Esophagus muscularis mucosa (tissue), 4 donors: ENCODE measurements at places on chromosomes 4 and X. TPM values are rescaled to one million over a fixed set of nuclear protein-coding genes. Genes with fewer than 3 reads are reported as not detected.

Gene GABRQ
- total RNA-seq, result not detected

Gene CXCL5
- not detected for total RNA-seq

Gene TBC1D9
- total RNA-seq, result 21.4 TPM

Gene GDI1
- total RNA-seq, result 118 TPM

Gene HTN1
- not detected for total RNA-seq

Gene SPARCL1
- total RNA-seq, result 2,231 TPM

Gene PGAM4
- total RNA-seq, result not detected

DNA sequence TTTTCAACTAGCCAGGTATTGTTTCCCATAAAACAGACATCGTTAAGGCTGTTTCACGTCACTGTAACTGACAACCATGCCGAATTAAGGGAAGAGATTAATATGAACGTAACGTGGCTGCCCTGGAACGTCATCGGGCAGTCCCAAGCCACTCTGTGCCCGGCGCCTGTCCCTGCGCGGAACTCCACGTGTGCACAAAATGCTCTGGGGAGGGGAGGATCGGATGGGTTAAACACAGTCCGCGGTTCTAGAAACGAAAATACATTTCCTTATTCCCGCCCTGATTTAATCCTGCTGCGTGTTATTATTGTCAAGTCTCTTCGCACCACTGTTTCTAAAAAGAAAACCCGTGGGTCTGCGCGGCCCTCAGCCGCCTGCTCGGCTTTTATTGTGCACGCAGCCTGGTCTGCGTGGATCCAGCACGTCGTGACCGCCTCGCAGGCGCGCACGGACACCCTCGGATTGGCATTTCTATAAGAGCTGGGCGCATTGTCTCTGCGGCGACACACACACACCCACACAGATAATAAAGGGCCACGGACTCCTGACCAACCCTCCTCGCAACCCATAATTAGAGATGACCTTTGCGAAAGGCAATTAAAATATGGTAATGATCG is 69.6 kb upstream of the BCOR start:
- no peak for DNase-seq

- DNase-seq, result no peak
Observed at GRCh38 chr4:13250263-13250662, 233.9 kb downstream of the RAB28 start.

DNA sequence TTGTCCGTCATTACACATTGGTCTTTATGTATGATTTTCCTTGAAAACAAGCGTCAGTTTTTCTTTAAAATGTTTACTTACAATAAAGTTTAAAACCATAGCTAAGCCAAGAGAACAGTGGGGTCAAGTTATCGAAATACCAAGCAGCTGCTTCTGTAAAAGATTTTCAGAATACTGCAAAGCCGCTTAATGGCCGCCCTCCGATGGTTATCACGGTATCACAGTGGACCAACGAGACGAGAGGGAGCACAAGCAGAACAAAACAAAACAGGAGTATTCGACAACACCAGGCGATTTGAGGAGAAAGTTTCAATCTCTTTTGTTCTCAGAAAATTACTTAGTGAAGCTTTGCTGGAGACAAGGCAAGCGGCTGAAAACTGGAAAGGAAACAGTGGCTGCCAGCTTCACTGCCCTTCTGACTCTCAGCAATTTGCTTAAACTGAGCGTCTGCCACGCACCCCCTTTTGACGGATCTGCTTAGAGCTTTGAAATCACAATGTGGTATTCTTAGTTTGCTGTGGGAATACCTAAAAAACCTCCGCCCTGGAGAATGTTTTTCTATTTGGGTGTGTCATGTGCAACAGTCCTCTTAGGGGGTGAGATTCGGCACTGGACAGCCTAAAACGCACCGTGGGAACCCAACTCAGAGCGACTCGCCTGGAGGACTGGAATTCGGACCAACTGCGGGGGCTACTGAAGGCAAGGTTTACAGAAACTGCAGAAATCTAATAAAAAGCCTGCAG is 199.8 kb downstream of the NSUN7 start:
- DNase-seq, result no peak

- no peak for DNase-seq
Observed at GRCh38 chrX:112641449-112641848, 38.3 kb downstream of the LHFPL1 start.

- no peak for DNase-seq
Observed at GRCh38 chr4:91620952-91621351, 682.8 kb upstream of the GRID2 start.

DNA sequence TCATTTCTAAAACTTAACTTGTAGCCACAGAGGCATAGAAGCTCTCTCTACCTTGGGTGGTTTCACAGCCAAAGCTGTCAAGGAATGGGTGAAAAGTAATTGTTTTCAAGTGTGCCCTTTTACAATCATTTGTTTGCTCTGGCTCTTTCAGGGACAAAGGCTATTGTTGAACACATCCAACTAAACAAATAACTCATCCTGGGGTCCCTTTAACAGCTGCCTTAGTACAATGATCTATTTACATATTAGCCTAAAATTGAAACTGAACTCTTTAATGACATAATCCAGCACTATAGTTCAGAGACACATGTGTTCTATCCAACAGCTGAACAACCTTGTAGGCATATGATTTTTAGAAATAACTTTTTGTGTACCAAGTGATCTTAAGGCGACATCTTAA is 3.7 kb downstream of the HHIP start:
- no peak for DNase-seq

DNA sequence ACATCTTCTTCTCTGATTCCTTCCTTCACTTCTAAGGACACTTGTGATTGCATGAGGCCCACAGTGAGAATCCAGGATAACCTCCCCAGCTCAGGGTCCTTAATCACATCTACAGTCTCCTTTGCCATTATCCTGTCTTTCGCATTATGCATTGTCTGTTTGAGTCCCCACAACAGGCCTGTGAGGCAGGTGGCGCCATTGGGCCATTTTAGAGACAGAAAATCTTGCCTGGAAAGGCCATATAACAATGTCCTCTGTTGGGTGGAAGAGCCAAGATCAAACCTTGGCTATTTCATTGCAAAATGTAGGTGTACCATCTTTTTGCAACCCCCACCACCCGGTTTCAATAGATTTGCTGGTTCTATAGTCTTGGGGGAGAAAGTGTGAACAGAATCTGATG is 11.8 kb upstream of the DCUN1D4 start:
- no peak for DNase-seq

GRCh38 chr4:189087971-189088370 is 852.7 kb upstream of the FRG1 start:
- DNase-seq, result no peak

DNA sequence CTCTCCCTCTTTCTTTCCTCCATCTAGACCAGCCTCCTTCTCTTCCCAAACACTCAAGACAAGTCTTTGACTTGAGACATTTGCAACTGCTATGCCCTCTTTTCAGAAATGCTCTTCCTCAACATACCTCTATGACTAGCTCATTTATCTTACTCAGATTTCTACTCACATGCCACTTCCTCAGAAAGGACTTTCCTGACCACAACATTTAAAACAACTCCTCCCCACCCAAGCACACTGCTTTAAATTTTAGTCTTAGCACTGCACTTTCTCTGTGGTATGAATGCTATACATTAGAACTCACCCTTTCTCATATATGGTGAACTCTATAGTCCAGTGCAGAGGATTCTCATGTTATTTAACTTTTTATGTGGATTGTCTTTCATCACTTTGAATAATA is 28.4 kb upstream of the SULT1E1 start:
- no peak for DNase-seq

GRCh38 chr4:122017296-122017695 is 65.4 kb upstream of the TRPC3 start:
- DNase-seq, result no peak

- DNase-seq, result no peak
Observed at GRCh38 chr4:81896936-81897335, 425.2 kb upstream of the RASGEF1B start.

- peak; percentile 96 for DNase-seq
Observed at GRCh38 chrX:38800981-38801845, at the start of gene MID1IP1. MID1IP1 (plus strand) TSS chrX:38801459; CDS start chrX:38804947, 3,488 bp downstream.

GRCh38 chr4:153169776-153170175 is 34.5 kb upstream of the TRIM2 start:
- no peak for DNase-seq

DNA sequence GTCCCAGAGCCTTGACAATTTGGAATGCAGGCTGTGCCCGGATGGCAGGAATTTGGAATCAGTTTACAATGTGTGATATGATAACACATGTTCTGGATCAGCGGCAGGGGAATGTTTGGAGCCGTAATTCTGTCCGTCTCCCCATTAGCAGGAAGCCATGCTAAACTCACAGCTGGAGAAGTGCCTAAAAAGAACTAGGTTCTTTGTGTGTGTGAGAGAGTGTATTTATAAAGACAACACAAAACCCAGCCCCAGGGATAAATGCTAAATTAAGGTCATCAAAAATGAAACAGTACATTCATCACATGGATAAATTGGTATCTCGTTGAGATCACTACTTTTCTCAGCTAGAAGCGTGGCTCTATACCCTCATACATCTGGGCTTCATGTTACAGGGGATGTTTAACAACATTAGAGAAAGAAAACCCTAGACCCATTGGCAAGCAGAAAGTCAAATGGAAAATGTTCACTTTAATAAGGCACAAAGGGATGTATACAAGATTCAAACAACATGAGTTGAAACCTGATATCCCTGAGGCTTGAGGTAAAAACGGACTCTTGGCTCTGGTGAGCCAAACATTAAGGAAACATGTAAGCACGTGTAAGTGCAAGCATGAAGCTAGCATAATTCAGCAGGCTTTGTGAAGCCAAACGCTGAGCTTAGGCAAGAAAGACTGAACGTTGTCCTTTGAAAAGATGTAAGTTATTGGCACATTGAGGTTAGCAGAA is 18.0 kb upstream of the TMEM131L start:
- DNase-seq, result no peak

- DNase-seq, result no peak
Observed at GRCh38 chr4:133146574-133147241, 2.4 kb upstream of the PCDH10 start.

DNA sequence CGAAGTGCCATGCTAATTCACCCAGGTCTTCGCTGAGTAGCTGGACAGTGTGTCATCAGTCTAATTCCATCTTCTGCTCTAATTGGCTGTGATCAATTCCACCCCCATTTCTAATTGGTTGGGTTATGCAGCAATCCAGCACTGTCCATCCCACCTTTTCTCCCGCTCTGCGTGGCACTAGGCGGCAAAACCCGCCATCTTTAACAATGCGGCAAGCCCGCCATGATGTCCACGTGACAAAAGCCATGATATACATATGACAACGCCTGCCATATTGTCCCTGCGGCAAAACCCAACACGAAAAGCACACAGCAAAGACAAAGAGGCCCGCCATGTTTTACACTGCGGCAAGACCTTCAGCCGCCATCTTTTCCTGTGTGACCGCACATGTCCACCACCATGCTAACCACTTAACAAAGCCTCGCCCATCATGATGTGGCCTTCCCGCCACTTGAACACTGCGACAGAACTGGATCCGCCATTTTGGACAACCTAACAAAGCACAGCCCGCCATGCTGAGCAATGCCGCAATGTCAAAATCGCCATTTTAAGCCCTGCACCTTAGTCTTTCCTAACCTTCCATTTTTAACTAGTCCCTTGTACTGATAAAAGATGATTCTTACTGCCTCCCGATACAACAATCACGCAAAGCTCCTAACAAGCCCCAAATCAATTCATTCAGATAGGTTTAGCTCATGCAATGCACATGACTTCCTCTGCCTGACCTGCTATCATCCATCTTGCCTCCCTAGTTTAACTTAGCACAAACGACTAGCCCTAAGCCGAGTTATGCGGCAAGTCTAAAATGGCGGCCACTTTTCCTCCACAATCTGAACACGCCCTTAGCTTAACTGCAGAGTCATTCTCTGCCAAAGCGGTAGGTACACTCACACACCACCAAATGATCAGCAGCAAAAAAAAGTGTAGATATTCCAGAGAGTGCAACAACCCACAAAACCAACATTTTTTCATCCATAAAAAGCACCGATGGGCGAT is 288.3 kb downstream of the CHIC1 start:
- DNase-seq, result no peak

DNA sequence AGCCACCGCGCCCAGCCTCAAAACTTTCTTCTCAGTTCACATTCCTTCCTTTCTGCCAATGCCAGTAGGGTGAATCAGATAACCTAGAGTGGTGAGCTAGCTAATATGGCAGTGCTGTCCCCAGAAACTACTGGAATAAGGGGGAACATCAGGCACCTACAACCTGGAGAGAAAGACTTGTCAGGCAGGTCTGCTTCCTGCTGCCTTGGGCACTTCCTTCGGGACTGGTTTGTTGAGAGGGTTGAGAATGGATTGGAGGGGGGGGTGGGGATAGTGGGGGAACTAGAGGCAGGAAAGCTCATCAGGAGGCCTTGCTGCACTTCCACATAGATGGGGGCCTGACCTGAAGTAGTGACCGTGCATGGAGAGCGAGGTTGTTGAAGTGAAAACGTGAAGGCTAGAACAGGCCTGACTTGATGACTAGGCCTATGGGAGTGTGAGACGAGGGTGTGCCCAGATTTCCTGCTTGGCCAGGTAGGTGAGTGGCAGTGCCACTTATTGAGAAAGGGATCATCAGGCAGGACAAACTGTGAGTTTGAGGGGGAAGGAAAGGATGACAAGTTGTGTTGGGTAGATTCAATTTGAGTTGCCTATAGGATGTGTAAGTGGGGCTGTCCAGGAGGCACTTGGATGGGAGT is 33.4 kb downstream of the SLC25A5 start:
- no peak for DNase-seq
